Pancreas (tissue), 10 donors: ENCODE measurements at places on chromosomes 2 and 18. TPM values are rescaled to one million over a fixed set of nuclear protein-coding genes. Genes with fewer than 3 reads are reported as not detected.

The ACADL gene
- 27.7 TPM for polyA plus RNA-seq

- no peak for DNase-seq
Observed at GRCh38 chr2:207230261-207231105, 64.7 kb upstream of the KLF7 start.

DNA sequence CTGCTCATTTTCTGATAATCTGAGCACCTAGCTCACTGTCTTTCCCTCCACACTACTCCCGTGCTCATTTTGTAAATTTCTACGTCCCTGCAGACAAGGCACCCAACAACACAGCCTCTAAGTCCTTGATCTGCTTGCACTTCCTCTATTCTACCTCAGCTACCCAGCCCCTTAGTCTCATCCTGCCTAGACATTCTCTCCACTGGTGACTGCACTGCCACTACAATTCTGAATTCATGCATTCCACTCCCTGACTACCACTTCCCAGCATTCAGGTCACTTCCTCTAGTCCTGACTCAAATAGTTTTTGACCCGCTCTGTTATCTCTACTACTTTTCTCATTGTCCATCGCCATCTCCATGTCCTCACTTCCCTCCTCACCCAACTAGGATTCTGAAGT is 155.7 kb downstream of the DYM start:
- no peak for DNase-seq

- DNase-seq, result no peak
Observed at GRCh38 chr2:25233916-25234605, 65.7 kb upstream of the POMC start.

The CYP1B1 gene
- polyA plus RNA-seq, result 2.1 TPM

DNA sequence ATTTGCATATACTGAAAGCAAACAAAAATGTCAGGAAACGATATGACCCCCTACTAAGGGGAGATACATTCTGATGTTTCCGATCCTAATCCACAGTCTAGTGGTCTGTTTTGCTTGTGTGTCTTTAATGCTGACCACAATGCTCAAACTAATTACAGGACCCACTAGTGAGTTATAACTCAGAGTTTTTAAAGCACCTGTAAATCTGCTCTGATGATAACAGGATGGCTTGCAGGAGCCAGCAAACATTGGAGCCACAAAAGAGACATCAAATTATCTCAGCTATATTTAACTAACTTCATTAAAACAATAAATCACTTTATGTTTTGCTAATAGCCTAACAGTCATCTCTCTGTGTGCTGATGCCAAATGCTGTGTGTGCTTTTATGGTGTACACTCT is 300.3 kb downstream of the NBAS start:
- DNase-seq, result no peak
